ENCODE measurements at places on chromosomes 2 and 18.
A peak's percentile ranks its signal among the peaks of the same experiment; 100 is the strongest.

GRCh38 chr2:221104361-221104811 is 467.7 kb downstream of the EPHA4 start:
- no peak for DNase-seq

GRCh38 chr2:109447251-109447661 is 166.5 kb downstream of the SEPTIN10 start:
- no peak for DNase-seq

GRCh38 chr2:42185220-42185921 is 16.2 kb downstream of the EML4 start:
- DNase-seq = no peak

- no peak for DNase-seq
Observed at GRCh38 chr2:660029-660428, 17.2 kb downstream of the TMEM18 start.

GRCh38 chr18:56351911-56352500 is 286.4 kb downstream of the TXNL1 start:
- DNase-seq = no peak

DNA sequence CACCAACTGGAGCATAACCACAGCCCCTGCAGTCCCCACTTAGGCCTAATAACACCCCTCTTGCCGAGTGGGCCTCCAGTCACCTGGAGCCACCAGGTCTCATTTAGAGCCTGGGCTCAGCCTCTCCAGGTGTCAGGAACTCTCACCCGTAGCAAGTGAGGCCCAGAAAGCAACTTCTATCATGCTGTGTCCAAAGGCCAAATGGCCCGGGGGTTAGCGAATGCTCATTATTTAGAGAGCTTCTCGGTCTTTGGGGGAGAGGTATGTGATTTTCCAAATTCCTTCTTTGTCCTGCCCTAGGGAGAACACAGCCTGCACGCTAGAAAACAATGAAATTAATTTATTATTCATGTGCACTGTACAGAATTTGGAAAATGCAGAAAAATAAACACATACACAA is 109.9 kb upstream of the PTPRM start:
- DNase-seq = no peak

- DNase-seq = no peak
Observed at GRCh38 chr18:7803956-7804469, 236.9 kb downstream of the PTPRM start.

DNA sequence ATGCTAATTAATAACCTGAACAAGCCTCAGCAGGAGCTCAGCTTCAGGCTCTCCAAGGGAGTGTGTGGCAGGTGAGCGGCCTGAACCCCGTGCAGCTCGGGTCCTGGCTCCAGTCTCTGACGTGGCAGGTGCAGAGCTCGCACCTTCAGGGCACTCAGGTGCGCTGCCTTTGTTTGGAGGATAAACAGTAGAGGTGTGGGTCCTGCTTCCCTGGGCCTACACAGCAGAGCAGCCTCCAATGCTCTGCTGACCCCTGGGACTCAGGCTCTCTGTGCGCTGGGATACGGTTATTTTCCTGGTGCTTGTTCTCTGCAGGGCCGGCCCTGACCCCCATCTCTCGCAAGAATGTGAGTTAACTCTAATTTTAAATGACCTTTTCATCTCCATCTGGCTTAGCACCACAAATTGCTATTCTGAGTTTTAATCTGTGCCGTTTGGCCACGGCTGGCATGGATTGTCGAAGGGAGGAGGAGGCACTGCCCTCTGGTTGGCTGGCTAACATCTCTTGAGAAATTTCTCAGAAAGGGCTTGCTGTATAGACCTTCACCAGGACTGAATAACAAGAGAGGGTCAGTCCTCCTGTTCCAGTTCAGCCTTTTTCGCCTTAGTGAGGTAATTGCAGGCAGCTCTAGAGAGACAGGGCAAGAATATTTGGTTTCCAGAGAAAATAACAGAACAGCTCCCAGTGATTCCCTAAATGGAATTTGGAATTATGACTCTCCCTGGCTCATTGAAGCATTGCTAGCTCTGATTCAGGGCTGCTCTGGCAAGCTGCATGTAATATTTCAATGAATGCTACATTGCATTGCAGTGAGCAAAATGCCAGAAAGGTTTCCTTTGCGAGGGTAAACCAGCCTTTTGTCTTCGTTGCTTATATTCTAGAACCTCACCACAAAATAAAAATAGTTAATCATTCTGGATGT is 161.8 kb downstream of the DCDC2C start:
- DNase-seq = no peak

DNA sequence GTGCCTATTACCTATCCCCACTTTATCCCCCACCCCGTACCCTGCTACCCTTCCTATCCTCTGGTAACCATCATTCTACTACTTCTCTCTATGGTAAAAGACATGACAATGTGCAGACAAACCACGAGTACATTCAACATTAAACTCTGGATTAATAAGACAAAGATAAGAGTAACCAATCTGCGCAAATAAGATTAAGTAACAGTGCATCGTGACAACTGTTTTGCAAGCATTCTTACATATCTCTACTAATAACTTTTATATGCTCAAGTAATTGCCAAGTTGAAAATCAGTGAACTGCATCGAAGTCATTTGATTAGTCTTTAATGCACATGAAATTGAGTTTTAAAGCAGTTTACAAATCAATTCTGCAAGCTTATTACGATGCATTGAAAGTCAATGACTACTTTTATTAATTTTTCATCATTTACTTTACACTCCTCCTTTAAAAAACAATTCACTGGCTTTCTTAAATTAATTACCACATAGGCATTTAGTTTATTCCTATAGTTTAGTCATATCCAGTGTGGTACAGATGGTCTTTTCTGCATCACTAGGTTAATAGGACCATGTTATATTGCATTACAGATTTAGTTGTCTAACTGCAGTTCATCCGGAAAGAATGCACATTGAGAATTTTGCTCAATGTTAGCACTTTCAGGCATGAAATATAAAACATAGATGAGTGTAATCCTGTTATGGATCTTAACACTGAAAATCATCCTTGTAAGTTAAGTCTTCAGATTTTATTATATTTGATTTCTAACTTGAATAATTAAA is 178.1 kb downstream of the GCA start:
- no peak for DNase-seq

GRCh38 chr2:217798743-217799562 is 203.8 kb downstream of the TNS1 start:
- DNase-seq = no peak

DNA sequence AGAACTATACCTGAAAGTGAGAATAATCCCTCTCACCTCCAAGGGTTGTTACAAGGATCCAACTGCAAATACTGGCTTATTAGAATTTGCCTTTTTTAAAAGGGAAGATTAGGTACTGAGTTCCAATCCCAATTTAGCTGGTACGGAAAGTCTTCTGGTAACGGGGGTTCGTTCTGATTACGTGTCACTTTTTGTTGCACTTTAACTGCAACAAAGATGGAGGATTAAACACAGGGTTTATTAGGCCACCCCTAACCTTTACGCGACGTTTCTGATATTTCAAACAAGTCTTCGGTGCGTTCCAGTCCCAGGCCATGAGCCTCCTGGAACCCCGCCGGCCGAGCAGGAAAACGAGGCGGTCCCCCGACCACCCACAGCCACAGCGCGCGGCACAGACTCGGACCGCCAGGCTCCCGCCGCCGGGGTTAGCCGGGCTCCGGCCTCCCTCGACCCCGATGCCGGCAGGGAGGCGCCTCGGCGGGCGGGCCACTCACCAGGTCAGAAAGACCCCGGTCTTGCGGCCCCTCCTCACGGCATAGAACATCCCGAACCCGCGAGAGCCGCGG is 411 bp downstream of the RNASEH1 start:
- DNase-seq = peak; percentile 4

GRCh38 chr2:105087273-105087672 is 49.4 kb downstream of the MRPS9 start:
- no peak for DNase-seq

- DNase-seq = no peak
Observed at GRCh38 chr2:107393516-107393915, 433.2 kb upstream of the RGPD4 start.

DNA sequence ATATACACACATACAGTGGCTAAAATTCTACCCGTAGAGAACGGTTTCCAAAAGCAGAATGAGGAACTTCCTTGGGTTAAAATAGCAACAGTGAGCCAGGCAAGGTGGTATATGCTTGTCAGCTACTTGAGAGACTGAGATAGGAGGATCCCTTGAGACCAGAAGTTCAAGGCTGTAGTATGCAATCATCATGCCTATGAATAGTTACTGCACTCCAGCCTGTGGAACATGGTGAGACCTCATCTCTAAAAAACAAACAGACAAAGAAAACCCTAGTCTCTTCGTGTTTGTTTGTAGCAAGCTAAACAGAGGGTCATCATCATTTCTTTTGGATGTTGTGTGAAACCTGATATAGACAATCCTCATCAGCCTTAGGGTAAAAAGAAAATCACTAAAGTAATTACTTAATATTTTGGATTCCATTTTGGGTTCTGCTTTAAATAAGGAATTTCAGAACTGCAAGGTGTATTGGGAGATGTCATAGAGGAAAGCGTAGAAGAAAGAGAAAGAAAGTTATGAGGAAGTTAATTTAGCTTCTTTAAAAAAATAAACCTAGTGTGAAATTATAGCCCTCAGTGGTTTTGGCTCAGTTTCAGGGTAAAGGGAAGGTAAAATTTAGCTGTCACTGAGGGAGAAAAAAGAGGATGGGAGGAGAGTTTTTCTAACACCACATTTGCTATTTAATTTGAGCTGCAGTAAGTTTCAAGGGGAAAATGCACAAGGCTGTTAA is 46.5 kb downstream of the PLEK start:
- no peak for DNase-seq
